ENCODE measurements at places on chromosomes 5 and 9. TPM values are rescaled to one million over a fixed set of nuclear protein-coding genes. Genes with fewer than 3 reads are reported as not detected.
A peak's percentile ranks its signal among the peaks of the same experiment; 100 is the strongest.

The ARHGEF39 gene
- 26.6 TPM for total RNA-seq

The KIF4B gene
- not detected for total RNA-seq

The TPRN gene
- 33.4 TPM for total RNA-seq

The SPATA31A7 gene
- total RNA-seq, result not detected

The PIP5KL1 gene
- 15.8 TPM for total RNA-seq

The URM1 gene
- total RNA-seq, result 67.9 TPM

GRCh38 chr5:179915406-179915935, 7.8 kb upstream of the TBC1D9B start:
- no peak for DNase-seq

- no peak for DNase-seq
Measured at GRCh38 chr9:74173284-74173683, 323.9 kb upstream of the RORB start.

DNA sequence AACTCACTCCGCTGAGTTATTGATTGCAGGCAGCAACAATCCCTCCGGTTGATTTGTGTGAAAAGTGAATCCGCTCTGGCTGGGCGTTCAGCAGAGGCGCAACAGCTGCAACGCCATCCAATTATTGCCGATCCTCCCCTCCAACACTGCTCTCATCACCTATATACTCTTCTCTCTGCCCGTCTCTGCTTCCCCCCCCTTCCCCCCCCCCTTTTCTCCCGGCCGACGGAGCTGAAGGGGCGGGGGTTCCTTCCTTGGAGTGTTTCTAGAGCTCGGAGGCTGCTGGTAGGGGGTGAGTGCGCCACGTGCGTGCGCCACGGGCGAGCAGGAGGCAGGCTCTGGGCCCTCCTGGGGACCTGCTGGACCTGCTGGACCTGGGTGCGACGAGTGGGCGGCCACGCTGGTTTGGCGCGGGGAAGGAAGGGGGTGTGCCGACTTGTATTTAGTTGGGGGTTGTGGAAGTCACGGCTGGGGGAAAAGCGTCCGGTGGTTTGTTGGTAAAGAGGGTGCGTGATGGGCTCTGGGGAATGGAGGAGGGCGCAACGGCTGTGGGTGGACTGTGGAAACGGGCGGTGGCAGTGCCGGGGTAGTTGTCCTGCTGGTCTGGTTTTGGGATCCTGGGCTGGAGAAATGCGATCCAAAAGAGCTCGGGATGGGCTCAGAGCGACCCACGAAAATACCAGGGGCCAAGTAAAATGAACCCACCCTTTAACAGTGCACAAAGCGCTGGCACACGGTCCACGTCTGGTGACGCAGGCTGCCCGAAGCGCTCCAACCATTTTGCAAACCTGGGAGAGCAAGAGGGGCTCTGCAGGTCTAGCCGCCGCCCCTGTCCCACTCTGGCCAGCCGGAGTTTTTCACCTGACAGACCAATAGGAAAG, 6.4 kb upstream of the MEF2C start:
- peak; percentile 54 for DNase-seq

GRCh38 chr5:160788102-160788660, 63.8 kb downstream of the ATP10B start:
- no peak for DNase-seq

- no peak for DNase-seq
Measured at GRCh38 chr5:143355710-143356109, 47.8 kb downstream of the NR3C1 start.

DNA sequence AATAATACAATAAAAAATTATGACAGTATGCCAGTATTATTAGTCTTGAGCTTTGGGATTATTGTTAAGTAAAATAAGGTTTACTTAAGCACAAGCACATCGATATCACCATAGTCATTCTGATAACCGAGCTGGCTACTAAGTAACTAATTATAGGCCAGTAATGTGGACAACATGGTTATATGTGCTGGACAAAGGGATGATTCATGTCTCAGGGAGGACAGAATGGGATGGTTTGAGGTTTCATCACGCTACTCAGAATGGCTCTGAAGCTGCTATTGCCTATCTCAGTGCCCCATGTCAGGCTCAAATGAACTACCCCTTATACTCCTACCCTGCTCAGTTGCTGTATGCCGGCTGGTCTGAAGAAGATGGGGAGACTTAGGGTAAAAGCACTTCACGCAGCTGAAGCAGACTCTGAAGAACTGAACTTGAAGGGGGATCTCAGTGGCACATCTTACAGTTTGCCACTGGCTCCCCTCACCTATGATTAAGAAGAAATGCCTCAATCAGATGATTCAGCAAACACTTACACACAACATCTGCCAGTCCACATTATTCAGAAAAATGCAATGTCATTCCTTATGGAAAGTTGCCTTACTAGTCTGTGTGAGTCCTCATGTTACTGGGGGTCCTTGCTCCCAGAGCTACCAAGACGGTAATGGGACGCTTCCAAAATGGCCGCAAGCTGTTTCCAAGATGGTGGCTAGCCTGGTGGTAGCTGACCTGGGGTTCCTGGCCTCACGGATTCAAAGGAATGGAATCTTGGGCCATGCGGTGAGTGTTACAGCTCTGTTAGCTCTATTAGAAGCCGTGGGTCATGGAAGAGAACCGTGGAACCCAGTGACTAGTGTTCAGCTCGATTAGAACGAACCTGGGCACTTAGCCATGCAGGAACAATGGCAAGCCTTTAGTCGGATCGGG, 1098.6 kb downstream of the TAF11L14 start:
- no peak for DNase-seq

GRCh38 chr9:105296877-105297287, 52.4 kb downstream of the SLC44A1 start:
- DNase-seq, result no peak

DNA sequence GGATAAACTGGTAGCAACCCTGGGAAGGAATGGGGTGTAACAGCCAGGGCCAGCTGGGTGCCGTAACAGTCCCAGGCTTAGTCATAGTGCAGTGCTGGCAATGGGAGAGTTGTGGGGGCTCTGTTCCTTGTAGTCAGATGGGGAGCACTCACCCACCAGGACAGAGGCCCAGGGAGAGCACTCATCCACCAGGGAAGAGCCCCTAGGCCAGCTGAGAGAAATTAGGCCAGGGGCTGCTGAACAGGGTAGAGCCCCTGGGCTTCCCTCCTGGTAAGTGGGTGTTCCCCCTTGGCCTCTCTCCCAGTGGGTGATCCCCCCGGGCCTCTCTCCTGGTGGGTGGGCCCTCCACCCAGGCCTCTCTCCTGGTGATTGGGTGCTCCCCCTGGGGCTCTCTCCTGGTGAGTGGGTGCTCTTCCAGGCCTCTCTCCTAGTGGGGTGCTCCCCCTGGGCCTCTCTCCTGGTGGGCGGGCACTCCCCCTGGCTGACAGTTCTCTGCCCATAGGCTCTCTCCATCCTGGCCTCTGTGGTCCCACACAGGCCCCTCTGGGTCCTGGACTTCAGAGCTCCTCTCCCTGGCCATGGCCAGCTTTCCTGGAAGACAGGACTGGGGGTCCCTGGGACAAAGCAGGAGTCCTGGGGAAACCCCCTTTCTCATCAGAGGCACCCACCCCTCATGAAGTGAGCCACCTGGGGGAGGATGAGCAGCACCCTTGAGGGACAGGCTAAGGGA, 13.4 kb downstream of the FGD3 start:
- DNase-seq, result no peak

GRCh38 chr5:1079486-1079885, 32.4 kb downstream of the SLC12A7 start:
- DNase-seq, result no peak

DNA sequence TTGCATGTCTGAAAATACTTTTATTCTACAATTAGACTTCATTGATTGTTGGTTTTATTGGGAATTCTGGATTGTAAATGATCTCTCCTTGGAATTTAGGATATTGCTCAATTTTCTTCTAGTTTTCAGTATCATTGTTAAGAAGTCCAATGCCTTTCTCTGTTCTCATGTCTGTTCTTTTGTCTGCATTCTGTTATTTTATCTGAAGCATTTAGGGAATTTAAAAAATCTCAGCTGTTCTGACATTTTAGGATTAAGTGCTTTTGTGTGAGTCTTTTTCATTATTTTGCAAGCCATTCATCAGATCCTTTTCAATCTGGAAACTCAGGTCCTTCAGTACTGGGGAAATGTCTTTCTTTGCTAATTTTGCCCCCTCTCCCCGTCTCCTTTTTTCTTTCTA, 4.4 kb upstream of the FER start:
- DNase-seq, result no peak
